Spleen (tissue), 13 donors: ENCODE measurements at places on chromosomes 3 and 15.

- no peak for DNase-seq
Observed at GRCh38 chr3:183782576-183783276, 42.7 kb downstream of the MAP6D1 start.

DNA sequence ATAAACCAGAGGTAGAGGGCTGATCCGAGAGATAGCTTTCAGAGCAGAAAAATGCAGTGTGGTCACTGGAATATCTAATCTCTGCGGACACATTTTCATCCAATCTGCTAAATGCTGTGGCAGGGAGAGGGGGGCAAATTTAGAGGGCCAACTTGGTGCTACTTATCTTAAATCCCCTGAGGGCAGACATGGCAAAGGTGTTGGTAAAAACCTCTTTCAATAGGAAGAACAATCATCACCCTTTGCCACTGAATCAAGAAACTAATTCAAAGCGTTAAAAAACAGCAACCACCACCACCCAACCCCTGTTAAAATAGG, 152.9 kb downstream of the MECOM start:
- DNase-seq = no peak

- DNase-seq = peak; percentile 50
Observed at GRCh38 chr15:99956820-99957641, 223.8 kb upstream of the LYSMD4 start.

GRCh38 chr3:23776352-23776891, 29.3 kb upstream of the UBE2E1 start:
- no peak for DNase-seq

DNA sequence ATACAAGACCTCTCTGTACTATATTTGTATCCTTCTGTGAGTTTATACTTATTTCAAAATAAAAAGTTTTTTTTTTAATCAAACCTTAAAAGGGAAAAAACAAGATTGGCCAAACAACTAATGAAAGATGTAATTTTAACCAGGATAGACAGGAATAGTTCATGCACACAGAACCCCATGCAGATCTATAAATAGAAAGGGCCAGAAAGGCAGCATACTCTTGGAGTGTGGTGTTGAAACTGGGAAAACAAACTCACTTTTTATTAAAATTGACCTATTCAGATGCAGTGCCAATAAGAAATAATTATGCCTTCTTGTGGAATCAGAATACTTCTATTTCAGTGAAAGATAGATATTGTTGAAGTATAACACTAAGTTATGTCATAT, 204.6 kb downstream of the PLCL2 start:
- DNase-seq = no peak
